ENCODE measurements at places on chromosomes 12 and 14.

- DNase-seq = no peak
Observed at GRCh38 chr12:22588817-22589216, 36.2 kb upstream of the ETNK1 start.

DNA sequence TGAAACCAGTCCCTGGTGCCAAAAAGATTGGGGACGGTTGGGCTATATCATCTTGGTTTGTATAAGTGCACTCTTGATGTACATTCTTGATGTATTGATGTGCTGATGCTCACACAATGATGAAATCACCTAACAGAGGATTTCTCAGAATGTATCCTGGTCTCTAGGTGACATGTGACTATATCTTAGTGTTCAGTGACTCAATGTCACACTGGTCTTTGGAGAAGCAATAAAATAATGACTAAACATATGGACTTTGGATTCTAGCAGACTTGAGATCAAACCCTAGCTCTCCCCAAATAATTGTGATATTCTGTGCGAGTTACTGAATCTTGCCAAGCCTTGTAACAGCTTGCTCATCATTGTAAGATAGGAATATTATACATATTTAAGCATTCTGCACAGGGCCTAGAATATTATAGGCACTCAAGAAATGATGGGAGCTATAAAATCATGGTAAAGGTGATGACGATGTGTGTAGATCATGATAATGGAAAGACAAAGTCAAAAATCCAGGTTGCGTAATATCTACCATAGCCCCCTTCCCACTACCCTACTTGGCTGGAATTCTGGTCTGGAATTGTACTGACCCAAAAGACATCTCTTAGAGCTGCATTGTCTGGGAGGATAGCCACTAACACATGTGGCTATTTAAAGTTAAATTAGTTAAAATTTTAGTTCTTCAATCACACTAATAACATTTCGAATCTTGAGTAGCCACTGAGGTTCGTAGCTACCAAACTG lies 117.6 kb upstream of the PWP1 start:
- DNase-seq = no peak

GRCh38 chr12:92562063-92562734 lies 140.6 kb upstream of the PLEKHG7 start:
- DNase-seq = peak; percentile 13

DNA sequence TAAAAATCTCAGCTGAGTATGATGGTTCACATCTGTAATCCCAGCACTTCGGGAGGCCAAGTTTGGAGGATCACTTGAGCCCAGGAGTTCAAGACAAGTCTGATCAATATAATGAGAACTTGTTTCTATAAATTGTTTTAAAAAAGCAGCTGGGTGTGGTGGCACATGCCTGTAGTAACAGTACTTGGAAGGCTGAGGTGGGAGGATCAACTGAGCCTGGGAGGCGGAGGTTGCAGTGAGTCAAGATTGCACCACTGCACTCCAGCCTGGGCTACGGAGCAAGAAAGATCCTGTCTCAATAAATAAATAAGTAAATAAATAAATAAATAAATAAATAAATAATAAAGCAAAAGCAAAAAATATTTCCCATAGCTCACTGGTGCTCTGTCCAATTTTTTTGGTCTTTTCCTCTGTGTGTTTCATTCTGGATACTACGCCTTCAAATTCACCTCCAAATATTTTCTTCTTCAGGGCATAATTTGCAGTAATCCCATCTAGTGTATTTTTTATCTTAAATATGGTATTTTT lies 32.7 kb upstream of the SNX6 start:
- DNase-seq = peak; percentile 46

- DNase-seq = peak; percentile 71
Observed at GRCh38 chr14:71322655-71323250, 415.5 kb downstream of the PCNX1 start.

DNA sequence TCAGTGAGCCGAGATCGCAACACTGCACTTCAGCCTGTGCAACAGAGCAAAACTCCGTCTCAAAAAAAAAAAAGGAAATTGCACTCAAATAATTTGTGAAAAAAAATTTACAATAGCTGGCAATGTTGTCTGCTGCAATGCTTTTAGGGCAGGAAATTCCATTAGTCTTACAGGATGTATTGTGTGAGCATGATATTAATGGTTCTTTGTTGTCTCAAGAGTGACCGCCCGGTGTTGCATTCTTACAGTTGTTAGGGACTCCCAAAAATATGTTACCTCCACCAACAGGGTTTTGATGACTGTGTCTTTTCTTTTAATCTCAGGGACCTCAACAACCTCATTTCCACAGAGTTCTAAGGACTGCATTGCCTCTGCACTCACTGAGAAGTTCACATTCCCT lies 44.8 kb downstream of the PZP start:
- no peak for DNase-seq

- DNase-seq = no peak
Observed at GRCh38 chr14:31084385-31084784, 58.2 kb upstream of the STRN3 start.

Measured in fibroblast of mammary gland (primary cell).